Activated naive CD8-positive, alpha-beta T cell treated with anti-CD3 and anti-CD28 coated beads, Interleukin-2, amount 10 ng/mL, durations not matched to agents 7 days and 5 days (primary cell): ENCODE measurements at places on chromosomes 5 and 9.

GRCh38 chr9:114282926-114283325 is 40.0 kb upstream of the ORM1 start:
- DNase-seq, result no peak

GRCh38 chr5:66886941-66887340 is 290.7 kb downstream of the MAST4 start:
- DNase-seq, result no peak

DNA sequence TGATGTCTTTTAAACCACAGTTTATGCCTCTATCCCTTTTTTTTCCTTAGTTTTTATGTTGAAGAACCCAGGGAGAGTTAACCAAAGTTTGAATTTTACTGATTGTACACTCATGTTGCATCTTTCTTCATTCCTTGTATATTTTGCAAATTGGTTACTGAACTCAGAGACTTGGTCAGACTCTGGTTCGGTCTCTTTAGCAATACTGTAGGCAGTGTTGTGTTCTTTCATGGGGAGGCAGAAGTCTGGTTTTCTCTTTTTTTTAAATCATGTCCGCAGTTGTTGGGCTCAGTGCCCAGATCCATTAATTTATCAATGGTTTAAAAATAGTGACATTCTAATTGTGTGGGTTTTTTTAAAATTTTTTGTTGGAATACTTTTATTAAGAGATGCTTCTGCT is 23.4 kb downstream of the UBE2R2 start:
- no peak for DNase-seq

- DNase-seq, result no peak
These were observed 134.6 kb upstream of the HMHB1 start for GRCh38 chr5:143677403-143677802.

DNA sequence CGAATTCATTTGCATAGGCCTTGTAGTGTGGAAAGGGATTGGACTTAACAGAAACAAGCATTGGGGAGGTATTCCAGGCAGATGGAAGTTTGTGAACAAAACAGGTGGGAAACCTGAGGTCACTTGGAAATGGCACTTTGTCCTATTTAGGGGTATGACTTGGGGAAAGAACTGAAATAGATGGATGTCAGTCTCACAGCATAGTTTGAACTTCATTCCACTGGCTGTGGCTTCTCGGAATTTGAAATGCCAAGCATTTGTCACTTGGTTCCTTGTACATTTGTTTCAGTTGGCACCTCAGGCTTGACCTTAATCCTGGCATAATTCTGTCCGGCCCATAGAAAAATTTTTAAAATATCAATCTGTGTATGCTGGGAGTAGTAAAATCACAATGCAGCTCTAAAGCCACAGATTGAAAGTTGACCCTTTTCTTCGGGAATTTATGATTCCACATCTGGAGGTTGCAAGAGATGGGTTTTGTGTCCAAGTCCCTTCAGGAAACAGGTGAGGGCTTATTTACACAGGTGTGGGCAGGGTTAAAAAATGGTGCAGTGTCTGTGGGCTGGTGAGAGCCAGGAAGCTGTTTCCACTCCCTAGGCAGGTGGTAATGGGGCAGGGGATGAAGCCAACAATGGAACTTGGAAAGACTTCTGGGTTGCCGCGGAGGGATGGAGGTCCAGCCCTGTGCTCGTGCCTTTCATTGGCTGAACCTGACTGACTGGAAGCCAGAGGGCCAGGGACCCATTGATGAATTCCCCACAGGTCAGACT is 39.2 kb upstream of the PDE8B start:
- no peak for DNase-seq
